ENCODE measurements at places on chromosomes 1 and 21. TPM values are rescaled to one million over a fixed set of nuclear protein-coding genes. Genes with fewer than 3 reads are reported as not detected.
A peak's percentile ranks its signal among the peaks of the same experiment; 100 is the strongest.

FCRL1 gene
- total RNA-seq, result 0.21 TPM

DNA sequence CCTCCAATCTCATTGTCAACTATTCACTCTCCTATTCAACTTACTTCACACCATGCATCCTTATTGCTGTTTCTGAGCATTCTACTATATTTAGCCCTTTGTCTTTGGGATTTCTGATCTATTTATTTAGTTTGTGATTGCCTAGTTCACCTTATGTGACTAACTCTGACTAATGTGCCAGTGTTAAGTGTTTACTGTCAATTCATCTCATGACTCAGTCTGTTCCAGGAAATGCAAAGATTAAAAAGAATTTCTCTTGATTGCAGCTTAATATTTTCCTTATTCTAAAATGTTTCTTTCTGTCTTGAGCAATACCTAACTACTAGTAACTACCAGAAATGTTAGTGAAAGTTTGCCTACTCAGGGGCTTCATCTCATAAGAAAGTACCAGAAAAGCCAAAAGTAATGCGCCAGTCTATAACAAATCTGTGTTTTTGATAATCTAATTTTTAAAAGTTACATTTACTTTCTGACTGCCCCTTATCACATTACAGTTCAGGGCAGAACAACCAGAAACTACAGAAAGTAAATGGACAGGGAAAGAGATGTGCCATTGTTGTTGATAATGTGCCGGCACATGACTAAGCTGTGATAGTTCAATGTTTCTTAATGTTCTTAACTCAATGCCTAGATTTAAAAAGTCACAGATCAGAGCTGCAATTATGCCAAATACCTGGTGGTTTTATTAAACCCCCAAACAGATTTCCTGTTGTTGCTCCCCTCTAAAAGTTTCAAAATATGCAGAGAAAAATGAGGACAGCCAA, 556.5 kb downstream of the PTBP2 start:
- DNase-seq, result no peak

WNT4 gene
- 3.7 TPM for total RNA-seq

ZFP69 gene
- total RNA-seq, result 5.8 TPM

NPR1 gene
- 21.0 TPM for total RNA-seq

DNA sequence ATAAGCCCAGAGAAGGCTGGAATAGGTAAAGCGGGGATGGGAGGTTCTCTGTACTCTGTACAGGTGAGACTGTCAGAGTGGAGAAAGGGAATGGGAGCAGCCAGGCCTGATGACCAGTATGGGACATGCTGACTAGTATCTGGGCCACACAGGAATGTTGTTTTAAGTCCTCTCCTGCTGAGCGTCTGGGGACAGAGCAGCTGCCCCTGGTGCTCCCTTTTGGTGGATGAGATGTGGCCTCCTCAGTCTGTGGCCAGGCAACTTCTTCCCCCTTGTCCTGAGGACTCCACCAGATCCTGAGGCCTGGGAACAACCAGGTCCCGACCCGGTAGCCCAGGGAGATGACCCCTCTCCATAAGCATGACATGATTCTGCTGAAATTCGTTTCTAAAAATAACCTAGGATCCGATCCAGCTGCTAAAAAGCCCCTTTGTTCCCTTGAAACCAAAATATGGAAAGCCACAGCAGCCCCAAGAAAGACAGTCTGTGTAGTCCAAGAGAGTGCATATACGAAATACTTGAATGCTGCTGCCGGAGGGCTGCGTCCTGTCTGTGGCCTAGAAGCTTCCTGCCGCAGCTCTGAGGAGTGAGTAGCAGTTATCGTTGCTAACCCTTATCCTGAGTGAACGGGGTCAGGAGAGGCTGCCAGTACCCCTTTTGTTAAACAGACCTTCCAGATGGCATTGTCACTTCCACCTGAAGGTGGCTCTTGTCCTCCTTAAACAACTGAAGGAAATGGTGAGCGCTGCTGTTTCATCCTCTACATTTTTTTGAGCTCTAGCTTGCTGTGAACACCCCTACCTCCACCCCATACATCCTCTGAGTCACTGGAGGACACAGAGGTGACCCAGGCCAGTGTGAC, 47.1 kb downstream of the ATP2B4 start:
- peak; percentile 62 for DNase-seq

- DNase-seq, result no peak
Observed at GRCh38 chr1:119924948-119925898, 28.9 kb upstream of the ADAM30 start.

DNA sequence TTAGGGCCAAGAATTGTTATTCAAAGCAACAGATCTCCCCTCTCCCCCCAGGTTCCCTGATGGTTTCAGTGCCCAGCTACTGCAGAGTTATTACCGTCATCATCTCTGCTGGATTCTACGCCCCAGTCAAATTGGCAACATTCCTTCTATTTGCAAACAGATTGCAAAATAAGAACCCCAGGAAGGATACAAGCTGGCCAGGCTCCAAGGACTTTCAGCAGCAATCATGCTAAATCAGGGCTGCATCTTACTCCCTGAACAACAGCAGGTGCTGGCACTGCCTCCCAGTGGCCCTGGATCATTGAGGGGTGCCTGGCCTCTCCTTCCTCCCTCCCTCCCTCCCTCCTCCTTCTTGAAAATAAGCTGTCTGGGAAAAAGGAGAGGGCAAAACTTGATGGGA, 521.6 kb upstream of the BEND5 start:
- DNase-seq, result no peak

PRAMEF25 gene
- not detected for total RNA-seq

DNA sequence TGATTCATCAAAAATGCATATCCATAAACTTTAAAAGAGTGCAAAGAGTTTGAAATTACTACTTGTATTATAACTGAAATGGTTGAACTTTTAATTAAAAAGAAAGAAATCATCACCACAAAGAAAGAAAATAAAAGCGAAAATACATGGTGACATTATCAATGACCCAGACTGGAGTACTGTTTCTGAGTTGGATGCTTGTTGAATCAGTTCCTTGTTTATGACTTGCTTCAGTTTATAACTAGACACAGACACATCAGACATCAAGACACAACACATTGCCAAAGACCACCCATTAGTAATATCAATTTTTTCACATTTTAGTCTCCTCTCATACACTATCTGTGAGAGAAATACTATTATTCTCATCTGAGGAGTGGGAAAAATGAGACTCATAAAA, 293.0 kb downstream of the MRPL39 start:
- no peak for DNase-seq

- DNase-seq, result no peak
Observed at GRCh38 chr1:69587391-69587790, 19.7 kb downstream of the LRRC7 start.

- DNase-seq, result no peak
Observed at GRCh38 chr1:6464514-6464836, 1.5 kb downstream of the TNFRSF25 start.

CCDC24 gene
- total RNA-seq, result 22.6 TPM

SLC30A2 gene
- total RNA-seq, result 20.6 TPM
